ENCODE measurements at places on chromosomes 1 and 21. TPM values are rescaled to one million over a fixed set of nuclear protein-coding genes. Genes with fewer than 3 reads are reported as not detected.

GRCh38 chr1:81129776-81130175 is 671.0 kb upstream of the ADGRL2 start:
- no peak for DNase-seq

DNA sequence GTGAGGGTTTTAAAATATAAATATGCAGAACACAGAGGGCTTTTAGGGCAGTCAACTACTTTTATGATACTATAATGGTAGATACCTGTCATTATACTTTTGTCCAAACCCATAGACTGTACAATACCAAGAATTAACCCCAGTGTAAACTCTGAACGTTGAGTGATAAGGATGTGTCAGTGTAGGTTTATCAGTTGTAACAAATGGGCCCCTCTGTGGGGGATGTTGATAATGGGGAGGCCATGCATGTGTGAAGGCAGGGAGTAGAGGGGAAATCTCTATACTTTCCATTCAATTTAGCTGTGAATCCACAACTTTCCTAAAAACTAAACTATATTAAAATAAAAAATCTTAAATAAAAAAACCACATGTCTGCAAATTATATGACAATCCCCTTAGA is 193.5 kb upstream of the CAMK1G start:
- DNase-seq, result no peak

DNA sequence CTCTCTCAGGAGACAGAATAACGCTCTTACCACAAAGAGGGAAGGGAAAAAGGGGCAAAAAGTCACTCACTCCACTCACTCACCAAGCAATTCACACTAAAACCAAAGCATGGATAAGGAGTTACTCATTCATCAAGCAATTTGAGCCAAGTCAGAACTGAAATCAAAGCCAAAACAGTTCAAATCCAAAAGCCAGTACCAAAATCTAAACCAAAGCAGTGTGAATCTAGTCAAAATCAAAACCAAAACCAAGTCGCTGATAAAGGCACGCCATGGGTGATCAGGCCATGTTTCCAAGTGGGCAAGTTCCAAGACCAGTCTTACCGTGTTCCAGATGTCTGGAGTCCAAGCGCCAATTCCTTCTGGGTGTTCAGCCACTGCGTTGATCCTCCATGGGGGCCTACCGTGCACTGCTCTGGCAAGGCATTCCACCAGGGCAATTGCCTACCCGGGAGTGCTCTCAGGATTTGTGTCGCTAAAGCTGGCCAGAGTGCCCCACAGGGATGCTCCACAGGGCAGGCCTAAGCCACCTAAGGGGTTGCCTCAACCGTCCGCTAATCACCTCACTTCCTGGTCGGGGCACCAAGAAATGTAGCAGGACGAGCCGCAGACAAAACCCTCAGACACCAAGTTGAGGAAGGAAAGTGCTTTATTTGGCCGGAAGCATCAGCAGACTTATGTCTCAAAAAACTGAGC is 142.3 kb downstream of the TRIM33 start:
- no peak for DNase-seq

- peak; percentile 94 for DNase-seq
Observed at GRCh38 chr1:44819608-44820327, 11.4 kb downstream of the BTBD19 start.

GRCh38 chr1:109151146-109151990 is 37.5 kb downstream of the ELAPOR1 start:
- DNase-seq, result peak; percentile 69

DNA sequence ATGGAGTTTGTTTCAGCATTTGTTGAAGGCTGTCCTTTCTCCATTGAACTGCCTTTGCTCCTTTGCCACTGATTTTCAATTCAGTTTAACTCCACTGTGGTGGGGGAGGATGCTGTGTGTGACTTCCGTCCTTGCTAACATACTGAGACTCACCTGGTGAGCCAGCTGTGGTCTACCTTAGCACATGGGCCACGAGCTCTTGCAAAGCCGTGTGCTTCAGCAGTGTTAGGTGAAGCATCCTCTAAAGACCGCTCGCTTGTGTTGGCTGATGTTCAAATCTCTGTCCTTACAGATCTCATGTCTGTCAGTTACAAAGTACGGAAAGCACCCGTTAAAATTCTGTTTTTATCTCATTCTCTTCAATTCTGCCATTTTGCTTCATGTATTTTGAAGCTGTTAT is 3.6 kb upstream of the SPATC1L start:
- DNase-seq, result peak; percentile 8

DNA sequence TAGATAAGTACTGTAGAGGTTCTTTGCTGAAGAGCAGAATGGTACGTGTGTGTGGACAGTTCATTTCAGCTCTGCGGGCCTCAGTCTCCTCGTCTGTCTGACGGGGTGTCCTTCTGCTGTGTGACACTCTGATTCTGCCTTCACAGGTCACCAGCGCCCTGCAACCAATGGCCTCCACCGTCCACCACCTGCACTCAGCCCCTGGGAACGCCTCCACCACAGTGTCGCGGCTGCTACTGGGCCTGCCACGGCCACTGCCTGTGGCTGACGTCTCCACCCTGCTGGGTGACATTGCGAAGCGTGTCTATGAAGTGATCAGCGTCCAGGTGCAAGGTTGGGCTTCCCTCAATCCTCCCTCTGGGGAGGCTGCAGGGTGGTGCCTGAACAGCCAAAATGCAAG is 17.0 kb downstream of the UMODL1 start:
- DNase-seq, result no peak

GRCh38 chr1:119308130-119308700 is 60.4 kb upstream of the HAO2 start:
- DNase-seq, result no peak

DNA sequence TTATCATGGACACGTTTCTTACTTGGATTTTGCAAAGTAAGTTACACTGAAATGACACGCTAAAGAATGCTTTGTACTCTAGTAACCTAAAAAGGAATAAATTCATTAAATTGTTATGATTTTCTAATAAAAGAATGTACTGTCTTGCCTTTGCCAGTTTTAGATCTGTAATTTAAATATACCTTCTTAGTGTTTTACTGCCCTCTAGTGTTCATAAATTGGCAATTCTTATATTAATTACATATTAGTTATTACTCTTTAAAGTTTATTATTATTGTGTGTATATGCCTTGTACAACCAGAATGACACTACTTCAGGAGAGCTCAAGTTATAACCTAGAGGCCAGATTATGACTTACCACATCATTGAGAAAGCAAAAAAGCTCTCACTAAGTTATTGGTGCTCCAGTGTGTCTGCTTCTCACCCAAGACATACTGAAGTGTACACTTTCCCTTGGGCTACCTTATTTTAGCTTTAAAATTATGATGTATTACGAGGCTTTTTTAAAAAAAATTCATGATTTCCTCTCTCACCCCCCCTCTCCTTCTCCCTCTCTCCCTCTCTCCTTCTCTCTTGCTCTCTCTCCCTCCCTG is 169.9 kb downstream of the HS2ST1 start:
- DNase-seq, result no peak

DNA sequence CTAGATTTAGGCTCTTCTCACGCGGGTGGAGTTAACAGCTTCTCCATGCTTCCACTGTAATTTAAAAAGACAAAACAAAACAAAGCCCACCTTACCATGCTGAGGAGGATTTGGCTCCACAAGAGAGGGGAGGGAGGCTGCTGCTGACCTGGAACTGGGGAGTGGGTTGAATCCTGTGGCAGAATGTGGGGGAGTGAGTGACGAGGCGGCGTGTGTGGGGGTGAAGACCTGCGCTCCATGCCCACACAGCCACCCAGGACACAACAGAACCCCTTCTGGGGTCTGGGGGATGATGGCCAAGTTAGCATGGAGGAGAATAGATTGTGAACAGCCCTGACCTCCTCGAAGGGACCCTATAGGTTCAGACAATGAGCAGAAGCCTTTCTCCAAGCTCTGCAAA is 44.0 kb upstream of the LRRN2 start:
- DNase-seq, result no peak

DNA sequence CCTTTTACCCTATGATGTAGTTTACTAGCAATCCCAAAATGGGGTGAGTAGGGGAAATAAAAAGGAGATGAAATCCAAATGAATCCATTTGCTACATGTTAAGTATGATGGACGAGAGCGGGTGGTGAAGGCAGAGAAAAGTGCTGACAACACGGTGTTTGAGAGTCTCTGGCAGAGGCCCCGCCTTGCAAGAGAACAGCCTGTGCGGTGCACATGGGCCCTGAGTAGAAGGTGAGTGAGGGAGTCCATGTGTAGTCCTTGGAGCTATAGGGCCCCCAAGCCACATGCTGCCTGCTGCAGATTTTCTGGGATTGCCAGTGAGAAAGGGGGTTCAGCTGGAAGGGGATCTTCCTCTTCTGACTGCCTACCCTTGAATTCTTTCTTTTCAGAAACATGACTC is 177.1 kb downstream of the TNR start:
- DNase-seq, result no peak

DNA sequence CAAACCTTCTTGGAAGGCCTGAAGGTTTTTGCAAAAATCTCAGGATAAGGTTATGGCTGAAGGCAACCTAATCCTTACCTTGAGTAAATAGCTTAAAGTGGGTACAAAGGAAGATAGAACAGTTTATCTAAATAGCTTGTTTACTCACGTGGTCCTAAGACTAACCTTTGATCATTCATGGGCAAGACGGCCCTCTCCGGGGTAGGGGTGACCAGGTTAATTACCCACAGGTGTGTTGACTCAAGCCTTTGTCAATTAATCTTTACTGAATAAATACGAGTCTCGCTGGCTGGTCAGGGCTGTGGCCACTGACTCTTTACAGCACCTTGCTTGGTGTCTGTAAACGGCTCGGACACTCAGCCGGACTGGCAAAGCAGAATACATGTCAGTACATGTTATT is 10.8 kb downstream of the AADACL4 start:
- no peak for DNase-seq

DNA sequence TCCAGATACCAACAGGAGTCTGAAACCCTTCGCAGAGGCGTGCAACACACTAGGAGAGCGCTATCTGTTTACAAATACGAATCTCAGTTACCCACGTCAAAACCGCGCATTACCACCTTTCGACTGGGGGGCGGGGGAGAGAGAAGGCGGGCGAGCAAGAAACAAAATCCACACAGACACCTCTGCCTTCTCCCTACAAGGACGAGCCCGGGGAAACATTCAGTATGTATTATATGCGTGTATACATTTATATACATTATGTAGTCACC is 722 bp downstream of the TUT4 start:
- peak; percentile 86 for DNase-seq

- no peak for DNase-seq
Observed at GRCh38 chr1:159719990-159720389, 5.6 kb upstream of the CRP start.

DNA sequence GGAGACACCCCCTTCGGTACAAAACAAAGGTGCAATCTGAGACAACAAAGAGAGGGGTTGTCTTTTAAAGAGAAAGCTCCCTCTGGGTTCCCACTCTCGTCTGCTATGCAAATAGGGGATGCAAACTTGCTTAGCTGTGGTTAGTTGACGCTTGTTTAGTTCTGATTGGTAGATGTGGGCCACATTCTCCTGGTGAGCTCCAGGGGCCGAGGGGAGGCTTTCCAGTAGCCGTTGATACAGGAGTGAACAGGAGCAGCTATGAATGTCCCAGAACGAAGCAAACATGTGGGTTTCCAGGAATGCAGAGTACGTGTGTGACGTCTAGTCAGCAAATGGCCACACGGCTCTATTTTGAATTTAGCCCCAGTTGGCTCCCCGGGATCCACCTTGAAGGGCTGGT is 14.7 kb downstream of the TFF2 start:
- no peak for DNase-seq

GRCh38 chr1:176134666-176135065 is 72.4 kb downstream of the COP1 start:
- DNase-seq, result no peak

GRCh38 chr1:96329121-96329520 is 392.5 kb upstream of the PTBP2 start:
- DNase-seq, result no peak

The RNU5D-1 gene
- total RNA-seq, result not detected

The KLF18 gene
- not detected for total RNA-seq

The PPM1J gene
- total RNA-seq, result not detected

The VHLL gene
- total RNA-seq, result not detected

The HRNR gene
- not detected for total RNA-seq

The OVAAL gene
- not detected for total RNA-seq

The CHRM3 gene
- total RNA-seq, result 16.4 TPM

All from Peyer's patch (tissue), 4 donors.